ENCODE measurements at places on chromosomes 7 and 10.

DNA sequence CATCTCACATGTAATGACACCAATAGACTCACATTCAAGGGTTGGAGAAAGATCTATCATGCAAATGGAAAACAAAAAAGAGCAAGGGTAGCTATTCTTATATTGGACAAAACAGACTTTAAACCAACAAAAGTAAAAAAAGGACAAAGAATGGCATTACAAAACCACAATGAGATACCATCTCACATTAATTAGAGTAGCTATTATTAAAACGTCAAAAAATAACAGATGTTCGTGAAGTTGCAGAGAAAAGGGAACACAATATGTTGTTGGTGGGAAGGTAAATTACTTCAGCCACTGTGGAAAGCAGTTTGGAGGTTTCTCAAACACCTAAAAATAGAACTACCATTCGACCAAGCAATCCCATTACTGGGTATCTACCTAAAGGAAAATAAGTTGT, 197.0 kb downstream of the SNX13 start:
- H3K4me1 ChIP-seq, result no peaks in the 10 kb centered on the region
- H3K27me3 ChIP-seq, result no peaks in the 10 kb centered on the region
- H3K4me3 ChIP-seq, result no peak overlapping the region
- H3K36me3 ChIP-seq, result no peaks in the 10 kb centered on the region

DNA sequence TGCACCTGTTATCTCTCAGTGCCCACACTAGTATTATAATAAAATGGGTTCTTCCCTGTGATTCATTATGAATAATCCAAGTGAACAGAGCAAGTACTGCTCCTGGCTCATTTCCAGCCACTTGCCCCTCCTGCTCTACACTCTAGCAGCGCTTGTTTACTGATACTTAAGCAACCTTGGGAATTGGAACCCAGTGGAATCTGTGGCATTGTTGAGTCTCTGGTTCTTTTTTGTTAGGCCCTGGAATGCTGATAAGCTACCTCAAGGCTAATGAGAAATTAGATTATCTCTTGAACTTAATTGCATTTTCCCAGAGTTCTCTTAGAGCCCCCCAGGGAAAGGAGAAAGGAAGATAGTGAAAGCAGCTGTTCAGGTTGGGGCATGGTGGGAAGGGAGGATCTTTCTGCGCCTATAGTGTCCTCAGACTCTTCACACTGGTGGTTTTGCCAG, 34.0 kb downstream of the PRKAR2B start:
- no peaks in the 10 kb centered on the region for H3K4me1 ChIP-seq
- H3K27me3 ChIP-seq, result no peaks in the 10 kb centered on the region
- no peaks in the 10 kb centered on the region for H3K36me3 ChIP-seq
- no peak overlapping the region for H3K27ac ChIP-seq
- no peak overlapping the region for H3K4me3 ChIP-seq

- H3K4me3 ChIP-seq, result no peak overlapping the region
- no peaks in the 10 kb centered on the region for H3K4me1 ChIP-seq
- no peak for DNase-seq
- H3K27ac ChIP-seq, result no peak overlapping the region
Observed at GRCh38 chr10:67200913-67201564, 275.2 kb downstream of the LRRTM3 start.

- H3K27ac ChIP-seq, result no peak overlapping the region
- DNase-seq, result no peak
- no peaks in the 10 kb centered on the region for H3K4me1 ChIP-seq
Observed at GRCh38 chr7:87300756-87301155, 44.7 kb upstream of the CROT start.

DNA sequence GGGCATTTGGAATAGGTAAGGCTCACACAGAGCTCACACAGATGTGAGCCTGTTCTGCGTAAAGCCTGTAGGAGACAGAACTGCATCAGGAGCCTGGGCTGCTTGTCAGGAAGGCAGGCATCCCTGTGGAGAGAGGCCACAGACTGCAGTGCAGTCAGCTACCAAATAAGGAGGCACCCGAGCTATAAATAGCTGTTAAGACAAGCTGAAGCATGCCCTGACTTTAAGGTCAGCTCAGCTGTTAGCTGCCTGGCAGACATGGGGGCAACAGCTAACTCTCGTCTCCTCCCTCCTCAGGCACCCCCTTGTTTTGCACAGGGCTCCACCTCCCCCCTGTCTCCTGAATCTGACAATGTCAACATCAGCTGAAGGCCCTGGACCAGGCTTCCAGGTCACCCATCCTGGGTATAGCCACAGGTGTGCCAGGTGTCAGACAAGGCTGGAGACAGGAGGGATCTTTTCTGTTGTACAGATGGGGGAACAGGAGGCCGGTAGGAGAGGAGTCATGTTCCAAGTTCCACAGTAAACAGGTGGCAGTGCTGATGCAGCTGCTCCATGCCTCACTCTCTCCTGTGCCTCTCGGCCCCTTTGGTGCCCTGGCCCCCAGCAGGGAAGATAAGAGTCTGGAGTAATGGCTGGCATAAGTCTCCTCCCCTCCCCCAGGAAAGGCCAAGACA, 27.6 kb upstream of the MKRN1 start:
- H3K4me3 ChIP-seq, result no peak overlapping the region
- H3K27me3 ChIP-seq, result no peaks in the 10 kb centered on the region
- H3K4me1 ChIP-seq, result no peaks in the 10 kb centered on the region
- no peak overlapping the region for H3K27ac ChIP-seq

- H3K4me3 ChIP-seq, result peak overlapping the region; percentile 88
- no peak overlapping the region for H3K27ac ChIP-seq
- no peak for DNase-seq
- H3K36me3 ChIP-seq, result no peaks in the 10 kb centered on the region
- H3K4me1 ChIP-seq, result peaks cover 18% of the 10 kb centered on the region
Observed at GRCh38 chr7:32941181-32941580, 16.1 kb upstream of the FKBP9 start.

DNA sequence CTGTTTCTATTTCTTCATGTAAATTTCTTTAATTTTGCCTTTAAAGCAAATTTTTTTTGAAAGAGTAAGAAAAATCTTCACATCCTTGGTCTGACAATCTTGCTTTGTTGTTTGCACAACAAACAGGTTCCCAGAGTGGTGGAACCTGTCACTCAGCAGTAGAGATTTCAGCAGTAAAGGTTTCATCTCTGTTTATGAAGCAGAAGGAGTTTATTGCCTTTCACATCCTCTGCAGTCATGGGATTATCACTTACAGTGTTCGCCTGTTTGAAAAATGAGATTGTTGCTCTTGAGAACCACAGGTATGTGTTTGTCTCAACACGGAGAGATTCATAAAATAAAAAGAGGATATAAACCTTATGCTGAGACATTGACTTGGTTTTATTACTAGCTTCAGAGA, 342.6 kb downstream of the IPMK start:
- DNase-seq, result no peak
- no peaks in the 10 kb centered on the region for H3K36me3 ChIP-seq
- no peak overlapping the region for H3K4me3 ChIP-seq
- H3K27me3 ChIP-seq, result no peaks in the 10 kb centered on the region

DNA sequence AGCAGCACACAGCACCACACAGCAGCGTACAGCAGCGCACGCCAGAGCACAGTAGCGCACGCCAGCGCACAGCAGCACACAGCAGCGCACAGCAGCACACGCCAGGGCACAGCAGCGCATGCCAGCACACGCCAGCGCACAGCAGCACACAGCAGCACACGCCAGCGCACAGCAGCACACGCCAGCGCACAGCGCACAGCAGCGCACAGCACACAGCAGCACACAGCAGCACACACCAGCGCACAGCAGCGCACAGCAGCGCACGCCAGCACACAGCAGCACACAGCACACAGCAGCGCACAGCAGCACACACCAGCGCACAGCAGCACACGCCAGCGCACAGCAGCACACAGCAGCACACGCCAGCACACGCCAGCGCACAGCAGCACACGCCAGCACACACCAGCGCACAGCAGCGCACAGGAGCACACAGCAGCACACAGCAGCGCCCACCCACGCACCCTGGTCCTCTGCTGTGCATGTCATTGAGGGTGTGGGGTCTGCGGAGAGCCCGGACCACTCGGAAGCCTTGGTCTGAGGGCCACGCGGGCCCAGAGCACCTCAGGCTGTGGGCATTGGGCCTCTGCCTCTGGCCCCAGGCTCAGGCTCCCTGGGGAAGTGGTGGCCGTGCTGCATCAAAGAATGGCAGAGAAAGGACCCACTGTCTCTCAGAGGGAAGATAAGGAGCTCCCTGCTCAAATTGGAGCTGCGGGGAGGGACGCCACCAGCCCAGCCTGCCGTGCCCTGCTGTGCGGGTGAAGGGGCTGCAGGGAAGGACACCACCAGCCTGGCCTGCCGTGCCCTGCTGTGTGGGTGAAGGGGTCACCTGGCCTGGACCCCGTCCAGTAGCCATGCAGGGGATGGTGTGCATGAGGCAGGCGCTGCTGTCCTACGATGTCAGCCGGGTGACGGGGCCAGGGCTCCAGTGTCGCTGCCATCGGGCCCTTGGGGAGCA, 27.5 kb upstream of the GPR146 start:
- no peaks in the 10 kb centered on the region for H3K27me3 ChIP-seq
- H3K4me1 ChIP-seq, result no peaks in the 10 kb centered on the region
- H3K4me3 ChIP-seq, result no peak overlapping the region
- no peak overlapping the region for H3K27ac ChIP-seq
- no peak for DNase-seq
